ENCODE measurements at places on chromosomes 6 and 20.

DNA sequence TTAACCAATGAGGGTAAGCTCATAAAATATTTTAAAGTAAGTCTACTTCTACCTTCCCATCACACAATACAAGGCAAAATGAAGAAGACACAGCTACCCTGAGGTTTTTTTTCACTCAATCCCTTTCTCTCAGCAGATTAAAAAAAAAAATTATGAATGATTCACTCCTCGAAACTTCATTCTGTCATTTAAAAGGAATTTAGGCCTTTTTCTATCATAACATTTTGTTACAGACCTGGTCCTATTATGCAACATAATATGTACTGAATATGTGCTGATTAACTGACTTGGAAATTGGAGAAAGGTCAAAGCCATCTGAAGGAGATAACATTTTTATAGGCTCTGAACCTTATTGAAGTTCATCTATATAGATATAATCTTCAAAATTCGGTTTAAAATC is 45.5 kb downstream of the PRL start:
- DNase-seq: no peak

GRCh38 chr20:8375898-8376297 is 243.8 kb downstream of the PLCB1 start:
- DNase-seq: no peak

DNA sequence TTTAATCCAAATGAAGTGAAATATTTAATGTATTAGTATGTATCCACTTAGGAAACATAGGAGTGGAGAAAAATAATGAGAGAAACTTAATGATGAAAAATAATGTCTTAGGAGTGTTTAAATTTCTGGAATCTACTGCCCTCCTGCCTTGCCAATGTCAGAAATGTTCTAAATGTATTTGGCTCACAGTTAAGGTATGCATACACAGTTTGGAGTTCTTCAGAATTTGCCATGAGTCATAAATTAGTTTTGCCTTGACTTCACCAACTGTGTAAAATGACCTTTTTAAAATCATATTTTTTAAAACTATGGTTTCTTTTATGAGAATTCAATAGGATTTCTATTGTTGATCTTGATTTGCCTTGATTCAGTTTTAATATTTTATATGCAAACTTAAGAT is 191.7 kb upstream of the HSF2 start:
- DNase-seq: no peak

- DNase-seq: peak; percentile 46
Observed at GRCh38 chr6:107716688-107717089, 107.4 kb downstream of the SCML4 start.

DNA sequence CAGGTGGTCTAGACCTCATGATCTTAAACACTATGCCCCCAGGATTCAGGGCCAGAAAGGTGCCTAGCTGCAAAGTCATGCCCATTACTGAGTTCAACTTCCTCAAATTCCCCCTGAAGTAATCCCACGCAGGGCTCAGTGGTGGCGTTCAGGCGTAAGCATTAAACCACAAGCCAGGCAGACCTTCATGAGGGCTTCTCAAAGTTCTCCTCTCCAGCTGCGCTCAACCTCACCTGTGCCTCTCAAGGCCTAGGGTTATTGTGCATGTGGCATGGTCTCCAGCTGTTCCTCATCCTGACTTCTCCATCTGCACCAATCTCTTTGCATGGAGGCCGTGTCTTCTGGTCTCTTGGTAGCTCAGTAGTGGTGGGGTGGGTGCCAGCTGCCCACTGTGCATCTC is 113.6 kb downstream of the TSHZ2 start:
- no peak for DNase-seq

DNA sequence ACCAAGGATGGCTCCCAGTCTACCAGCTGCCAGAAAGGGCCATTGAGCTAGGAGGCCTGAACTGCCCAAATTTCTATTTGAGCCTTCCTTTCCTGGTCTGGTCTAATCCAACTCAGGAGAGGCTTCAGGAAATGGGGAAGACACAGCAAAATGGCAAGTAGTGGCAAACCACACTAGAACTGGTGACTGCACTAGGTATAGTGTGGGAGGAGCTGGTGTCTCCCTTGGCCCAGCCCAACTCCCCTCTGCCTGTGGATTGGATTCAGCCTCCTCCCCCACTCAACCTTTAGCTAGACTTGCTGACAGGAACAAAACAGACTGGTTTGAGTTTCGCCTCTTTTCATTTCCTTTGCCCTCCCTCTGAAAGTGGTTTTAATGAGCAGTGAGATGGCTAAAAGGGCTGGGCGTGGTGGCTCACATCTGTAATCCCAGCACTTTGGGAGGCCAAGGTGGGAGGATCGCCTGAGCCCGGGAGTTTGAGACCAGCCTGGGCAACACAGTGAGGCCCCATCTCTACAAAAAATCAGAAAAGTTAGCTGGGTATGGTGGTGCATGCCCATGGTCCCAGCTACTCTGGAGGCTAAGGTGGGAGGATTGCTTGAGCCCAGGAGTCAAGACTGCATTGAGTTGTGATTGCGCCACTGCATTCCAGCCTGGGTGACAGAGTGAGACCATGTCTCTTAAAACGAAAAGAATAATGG is 17.5 kb downstream of the MRPS18A start:
- no peak for DNase-seq

DNA sequence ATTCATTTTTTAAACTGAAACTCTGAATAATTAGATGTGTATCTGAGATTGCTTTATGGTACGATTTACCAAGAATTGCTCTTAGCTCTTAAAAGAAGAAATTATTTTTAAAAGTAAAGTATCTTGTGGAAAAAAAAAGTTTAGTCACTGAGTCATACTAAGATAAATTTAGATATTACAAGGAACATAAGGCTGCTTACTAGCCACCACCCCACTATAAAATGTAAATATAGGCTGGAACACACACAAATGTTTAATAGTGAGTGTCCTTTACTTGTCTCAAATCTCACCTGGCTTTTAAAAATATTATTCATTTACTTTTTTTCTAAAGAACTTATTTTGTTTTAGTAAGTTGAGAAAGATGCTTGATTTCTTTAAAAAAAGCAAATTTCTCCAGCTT is 17.6 kb downstream of the RFX6 start:
- DNase-seq: no peak

GRCh38 chr6:38797391-38797790 is 82.3 kb downstream of the DNAH8 start:
- no peak for DNase-seq

DNA sequence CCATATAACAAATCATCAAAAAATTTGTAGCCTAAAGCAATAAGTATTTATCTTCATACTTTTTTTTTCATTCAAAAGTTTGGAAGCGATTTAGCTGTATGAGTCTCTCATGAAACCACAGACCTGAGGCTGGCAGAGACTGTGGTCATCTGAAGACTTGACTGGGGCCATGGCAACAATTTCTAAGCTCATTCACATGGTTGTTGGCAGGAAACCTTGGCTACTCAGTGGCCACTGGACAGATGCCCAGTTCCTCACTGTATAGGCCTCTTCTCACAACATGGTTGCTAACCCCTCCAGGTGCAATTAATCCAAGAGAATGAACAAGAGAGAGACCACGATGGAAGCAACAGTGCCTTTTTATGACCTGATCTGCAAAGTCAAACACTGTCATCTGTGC is 235.9 kb downstream of the BTBD3 start:
- no peak for DNase-seq

DNA sequence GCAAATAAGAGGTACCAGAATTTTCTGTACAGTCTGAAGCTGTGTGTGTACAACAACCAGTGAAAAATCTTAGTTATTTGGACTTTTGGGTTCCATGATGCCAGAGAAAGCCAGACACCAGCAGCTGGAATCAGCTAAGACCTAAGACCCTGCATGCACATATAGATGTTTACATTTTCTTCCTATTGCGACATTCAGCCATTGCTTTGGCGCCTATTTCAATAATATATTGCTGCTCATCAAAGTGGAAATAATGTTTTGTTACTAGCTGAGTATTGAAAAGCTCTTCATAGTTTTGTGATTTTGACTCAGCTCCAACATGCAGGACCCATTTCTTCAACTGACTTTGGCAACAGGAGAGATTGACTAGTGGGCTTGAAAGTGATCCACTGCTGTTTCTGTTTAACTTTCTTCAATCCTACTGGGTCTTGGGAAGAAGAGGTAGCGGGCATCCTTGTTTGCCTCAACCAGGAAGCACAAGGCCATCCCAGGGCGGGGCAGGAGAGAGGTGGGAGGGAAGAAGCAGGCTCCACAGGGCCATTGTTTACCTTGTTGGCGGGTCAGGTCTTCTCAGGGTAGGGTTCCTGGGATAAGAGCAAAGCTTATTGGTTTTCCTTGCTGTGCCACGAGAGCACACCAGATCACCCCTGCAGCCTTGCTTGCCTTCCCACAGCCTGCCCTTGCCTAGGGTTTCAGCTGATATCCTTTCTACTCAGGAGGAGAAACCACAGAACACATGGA is 101.3 kb upstream of the ESR1 start:
- no peak for DNase-seq

DNA sequence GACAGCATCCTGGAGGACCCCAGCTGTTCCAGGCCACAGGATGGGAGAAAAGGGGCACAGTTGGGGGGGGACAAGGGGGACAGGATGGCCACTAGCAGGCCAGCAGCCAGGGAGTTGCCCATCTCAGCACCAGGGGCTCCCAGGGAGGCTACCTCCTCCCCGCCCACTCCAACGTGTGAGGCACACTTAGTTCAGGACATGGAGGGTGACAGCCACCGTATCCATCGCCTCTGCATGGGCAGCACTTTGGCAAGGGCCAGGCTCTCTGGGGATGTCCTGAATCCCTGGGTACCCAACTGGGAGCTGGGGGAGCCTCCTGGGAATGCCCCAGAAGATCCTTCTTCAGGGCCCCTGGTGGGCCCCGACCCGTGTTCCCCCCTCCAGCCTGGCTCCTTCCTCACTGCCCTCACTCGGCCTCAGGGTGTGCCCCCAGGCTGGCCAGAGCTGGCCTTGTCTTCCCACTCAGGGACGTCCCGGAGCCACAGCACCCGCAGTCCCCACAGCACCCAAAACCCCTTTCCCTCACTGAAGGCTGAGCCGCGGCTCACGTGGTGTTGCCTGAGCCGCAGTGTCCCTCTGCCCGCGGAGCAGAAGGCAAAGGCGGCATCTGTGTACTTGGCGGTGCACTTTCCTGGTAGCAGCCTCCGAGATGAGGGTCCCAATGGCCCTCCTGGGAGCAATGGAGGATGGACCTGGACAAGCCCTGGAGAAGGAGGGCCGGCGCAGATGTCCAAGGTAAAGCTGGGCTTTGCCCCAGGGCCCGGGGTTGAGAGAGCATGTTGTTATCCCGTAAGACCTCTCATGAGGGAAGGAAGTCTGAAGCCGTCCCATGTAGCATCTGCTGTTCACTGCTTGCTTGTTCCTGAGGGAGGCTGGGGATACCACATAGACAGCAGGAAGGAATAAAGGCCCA is 30.7 kb downstream of the ZNF831 start:
- no peak for DNase-seq

DNA sequence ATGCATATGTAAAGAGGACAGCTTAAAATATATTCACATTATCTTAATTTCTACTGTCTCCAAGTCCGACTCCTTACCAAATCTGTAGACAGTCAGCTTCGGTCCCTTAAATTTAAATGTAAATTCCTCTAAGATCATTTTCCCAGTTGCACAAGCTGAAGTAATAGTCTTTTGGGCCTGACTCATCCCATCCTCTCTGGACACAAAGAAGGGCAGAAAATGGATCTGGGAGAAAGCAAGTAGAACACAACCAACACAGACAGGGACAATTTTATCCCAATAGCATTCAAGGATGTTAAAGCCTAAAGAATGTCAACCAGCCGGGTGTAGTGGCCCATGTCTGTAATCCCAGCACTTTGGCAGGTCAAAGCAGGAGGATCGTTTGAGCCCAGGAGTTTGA is 228.3 kb downstream of the ARHGAP18 start:
- no peak for DNase-seq

DNA sequence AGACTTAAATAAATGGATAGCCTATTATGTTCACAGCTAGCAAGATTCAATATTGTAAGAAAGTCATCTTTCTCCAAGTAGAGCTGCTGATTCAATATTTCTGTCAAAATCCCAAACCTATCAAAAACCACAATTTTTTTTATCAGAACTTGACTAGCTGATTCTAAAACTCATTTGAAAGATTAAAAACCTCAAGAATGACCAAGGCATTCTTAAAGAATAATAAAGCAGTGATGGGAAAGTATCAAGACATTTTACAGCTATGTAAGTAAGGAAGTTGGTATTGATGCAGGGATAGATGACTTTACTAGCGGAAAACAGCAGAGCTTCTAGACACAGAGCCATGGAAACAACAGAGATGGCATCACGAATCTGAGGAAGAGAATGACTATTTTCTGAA is 64.7 kb downstream of the SAMD3 start:
- no peak for DNase-seq

DNA sequence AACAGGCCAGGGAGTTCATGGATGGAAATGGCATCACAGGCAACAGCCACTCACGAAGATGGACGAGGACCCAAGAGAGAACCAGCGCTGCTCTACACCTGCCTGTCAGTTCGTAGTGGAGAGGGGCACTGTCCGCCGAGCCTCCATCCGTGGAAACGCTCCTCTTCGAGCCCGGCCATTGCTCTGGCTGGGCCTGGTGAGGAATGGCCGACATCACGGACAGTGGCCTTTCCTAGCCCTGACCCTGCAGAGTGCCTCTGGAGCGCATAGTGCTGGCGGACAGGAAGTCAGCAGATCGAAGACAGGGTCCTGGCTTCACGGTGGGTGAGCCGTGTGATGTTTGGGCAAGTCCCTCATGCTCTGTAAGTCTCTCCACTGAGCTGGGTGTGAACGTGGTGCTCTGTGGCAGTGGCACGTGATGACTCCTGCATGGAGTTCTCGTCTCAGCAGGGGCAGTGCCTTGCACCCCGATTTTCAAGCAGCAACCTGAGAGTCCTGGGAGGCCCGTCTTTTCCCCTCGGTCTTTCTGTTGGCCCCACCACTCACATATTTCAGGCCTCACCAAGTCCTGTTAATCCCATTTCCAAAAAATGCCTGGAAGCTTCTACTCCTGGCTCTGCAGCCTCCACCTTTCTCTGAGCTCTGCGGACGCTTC is 214.4 kb downstream of the ERMARD start:
- no peak for DNase-seq

- DNase-seq: no peak
Observed at GRCh38 chr6:163806755-163807499, 392.4 kb downstream of the QKI start.

DNA sequence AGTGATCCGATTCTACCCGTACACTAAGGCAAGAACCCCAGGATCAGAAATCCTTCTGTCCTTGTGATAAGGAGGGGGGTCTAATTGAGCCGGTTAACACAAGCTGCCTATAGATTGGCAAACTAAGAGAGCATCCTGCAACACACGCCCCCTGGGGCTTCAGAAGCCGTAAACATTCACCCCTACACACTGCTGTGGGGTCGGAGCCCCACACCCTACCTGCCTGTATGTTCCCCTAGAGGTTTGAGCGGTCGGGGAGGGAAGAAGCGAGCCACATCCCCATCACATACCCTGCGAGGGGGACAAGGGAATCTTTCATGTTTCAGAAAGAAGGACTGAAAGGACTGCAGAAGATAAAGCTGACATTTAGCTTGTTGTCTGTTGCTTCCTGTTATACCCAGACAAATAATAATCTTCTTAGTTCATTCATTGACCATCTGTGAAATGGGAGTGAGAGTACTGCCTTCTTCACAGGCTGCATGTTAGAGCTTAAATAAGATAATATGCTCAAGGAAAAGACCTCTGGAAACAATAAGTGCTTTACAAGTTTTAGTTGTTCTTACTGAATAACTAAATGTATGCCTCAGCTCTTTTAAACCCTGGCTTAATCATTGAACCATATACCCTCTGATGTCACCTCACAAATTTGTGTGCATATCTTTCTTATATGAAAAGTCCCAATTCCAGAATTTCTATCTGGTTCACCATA is 74.2 kb upstream of the RNF217 start:
- no peak for DNase-seq

Data from GM19239 (cell line).